AG08396 (cell line): ENCODE measurements at places on chromosomes 6 and 20.

- peak; percentile 18 for DNase-seq
Observed at GRCh38 chr6:125252891-125253290, 48.9 kb downstream of the HDDC2 start.

DNA sequence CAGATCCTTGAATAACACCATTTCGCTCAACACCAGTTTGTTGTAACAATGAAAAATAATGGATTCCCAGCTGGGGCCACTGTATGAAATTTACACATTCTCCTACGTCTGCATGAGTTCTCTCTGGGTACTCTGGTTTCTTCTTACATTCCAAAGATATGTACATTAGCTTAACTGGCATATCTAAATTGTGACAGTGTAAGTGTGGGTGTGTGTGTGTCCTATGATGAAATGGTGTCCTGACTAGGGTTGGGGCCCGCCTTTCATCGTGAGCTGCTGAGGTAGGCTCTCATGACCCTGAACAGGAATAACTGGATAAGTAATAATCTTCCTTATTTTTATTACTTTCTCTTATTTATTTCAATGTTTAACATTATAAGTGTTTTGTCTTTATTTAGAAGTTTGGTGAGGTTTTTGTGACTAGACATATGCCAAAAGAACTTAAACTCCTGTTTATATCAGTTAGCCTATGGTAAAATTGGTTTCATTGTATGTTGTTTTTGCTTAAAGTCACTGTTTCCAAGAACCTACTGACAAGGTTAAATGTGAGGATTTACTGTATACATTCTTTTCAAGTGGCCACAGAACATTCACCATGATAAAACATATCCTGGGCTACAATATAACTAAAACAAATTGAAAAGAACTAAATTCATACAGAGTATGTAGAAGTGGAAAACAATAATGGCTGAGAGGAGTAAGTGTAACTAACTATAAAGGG is 42.4 kb downstream of the RBL1 start:
- no peak for DNase-seq

DNA sequence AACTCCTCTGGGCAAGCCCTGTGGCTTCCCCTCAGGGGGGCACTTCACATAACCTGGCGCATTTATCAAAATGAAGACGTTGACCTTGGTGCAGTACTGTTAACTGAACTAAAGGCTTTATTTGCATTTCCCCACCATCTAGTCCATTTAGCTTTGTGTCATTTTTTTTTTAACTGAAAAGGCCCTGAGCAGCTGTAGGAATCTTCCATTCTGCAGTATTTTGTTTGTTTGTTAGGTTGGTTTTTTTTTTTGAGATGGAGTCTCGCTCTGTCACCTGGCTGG is 10.7 kb downstream of the TMEM181 start:
- DNase-seq: no peak

GRCh38 chr20:38199501-38200390 is 34.7 kb upstream of the TGM2 start:
- DNase-seq: no peak

DNA sequence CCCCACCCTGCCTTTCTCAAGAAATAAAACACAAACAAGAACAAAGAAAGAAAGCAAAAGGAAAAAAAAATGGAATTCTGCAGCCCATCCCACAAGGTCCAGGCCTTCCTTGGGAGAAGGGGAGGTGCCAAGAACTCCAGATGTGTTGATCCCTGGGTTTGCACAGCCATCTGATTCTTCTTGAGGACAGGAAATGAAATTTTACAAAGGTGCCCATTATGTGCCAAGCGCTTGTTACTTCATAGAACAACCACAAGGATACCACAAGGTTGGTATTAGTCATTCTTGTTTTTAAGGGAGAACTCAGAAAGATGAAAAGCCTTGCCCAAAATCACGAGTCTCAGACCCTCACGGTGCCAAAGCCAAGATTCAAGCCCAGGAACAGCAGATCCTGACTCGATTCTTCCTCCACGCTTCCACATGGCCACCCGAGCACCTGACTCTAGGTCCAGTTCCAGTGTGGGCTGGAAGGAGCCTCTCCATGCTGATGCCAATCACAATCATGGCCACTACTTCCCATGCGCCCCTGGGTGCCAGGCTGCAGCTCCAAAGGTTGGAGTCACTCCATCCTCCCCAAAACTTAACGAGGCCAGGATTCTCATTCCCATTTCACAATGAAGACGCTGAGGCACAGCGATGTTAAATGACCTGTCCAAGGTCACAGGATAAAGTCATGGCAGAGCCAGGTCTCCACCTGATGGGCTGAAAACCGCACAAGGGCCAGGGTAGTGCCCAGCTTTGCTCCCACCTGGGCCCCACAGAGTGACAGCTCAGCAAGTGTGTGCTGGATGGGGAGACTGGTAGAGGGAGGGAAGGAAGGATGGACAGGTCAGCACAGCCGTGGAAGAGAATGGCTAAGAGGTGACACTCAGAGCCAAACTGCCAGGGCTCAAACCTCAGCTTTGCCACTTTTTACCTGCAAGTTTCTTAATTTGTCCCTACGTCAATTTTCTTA is 66.7 kb upstream of the TOP1 start:
- DNase-seq: no peak

DNA sequence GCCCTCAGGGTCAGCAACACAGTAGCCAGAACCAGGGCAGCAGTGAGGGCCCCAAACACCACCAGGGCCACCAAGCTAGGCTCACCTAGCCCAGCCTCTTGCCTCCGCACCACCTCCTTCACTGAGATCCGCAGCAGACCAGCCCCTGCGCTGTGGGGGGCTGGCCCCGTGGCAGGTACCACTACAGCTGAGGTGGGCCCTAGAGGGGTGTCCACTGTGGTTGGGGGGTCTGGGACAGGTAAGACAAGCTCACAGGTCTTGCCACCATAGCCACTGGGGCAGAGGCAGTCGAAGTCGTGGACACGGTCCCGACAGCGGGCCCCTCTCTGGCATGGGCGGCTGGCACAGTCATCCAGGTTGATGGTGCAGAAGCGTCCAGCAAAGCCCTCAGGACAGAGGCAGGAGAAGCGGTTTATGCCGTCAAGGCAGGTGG is 4.6 kb downstream of the DLK2 start:
- DNase-seq: no peak

- DNase-seq: no peak
Observed at GRCh38 chr20:60473211-60473610, 515.0 kb downstream of the CDH26 start.

- DNase-seq: no peak
Observed at GRCh38 chr6:168165373-168165772, 86.4 kb upstream of the FRMD1 start.

- peak; percentile 90 for DNase-seq
Observed at GRCh38 chr20:45347936-45348778, at the start of gene SDC4. Gene SDC4 (minus strand): TSS chr20:45348424. CDS start chr20:45348384, 40 bp downstream.
